ENCODE measurements at places on chromosomes 7 and 10.

DNA sequence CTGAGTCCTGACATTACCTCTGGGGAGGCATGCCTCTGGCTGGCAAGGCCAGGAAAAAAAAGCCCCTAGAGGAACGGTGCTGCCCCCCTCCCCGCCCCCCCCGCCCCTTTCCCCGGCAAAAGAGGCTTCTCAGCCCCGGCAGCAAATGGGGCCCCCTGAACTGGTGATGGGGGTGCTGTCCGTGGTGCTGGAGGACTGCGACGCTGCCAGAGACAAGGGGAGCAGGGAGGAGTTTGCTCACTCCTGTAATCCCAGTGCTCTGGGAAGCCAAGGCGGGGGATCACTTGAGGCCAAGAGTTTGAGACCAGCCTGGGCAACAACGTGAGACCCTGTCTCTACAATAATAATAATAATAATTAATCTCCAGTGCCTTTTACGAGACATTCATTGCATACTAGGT lies 23.7 kb downstream of the SRRM3 start:
- DNase-seq: no peak

DNA sequence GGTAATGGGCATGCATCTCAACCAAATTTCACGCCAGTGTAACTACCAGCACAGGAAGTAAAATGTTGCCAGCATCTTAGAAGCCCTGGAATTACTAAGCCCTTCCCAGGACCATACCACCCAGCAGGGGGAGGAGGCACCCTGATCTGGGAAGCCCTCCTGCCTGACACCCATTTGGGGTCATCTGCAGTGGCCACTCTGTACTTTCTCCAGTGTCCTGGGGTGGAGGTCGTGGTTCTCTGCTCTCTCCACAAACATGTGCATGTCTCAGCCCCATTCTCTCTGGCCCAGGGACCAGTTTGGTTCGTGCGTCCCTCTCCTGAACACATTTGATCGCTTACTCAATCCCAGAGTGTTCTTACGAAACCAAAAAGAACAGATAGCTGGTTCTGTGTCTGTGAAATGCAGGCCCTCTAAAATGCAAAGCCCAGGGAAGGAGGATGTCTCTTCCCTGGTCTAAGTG lies 9.4 kb upstream of the LRRC27 start:
- no peak for DNase-seq

DNA sequence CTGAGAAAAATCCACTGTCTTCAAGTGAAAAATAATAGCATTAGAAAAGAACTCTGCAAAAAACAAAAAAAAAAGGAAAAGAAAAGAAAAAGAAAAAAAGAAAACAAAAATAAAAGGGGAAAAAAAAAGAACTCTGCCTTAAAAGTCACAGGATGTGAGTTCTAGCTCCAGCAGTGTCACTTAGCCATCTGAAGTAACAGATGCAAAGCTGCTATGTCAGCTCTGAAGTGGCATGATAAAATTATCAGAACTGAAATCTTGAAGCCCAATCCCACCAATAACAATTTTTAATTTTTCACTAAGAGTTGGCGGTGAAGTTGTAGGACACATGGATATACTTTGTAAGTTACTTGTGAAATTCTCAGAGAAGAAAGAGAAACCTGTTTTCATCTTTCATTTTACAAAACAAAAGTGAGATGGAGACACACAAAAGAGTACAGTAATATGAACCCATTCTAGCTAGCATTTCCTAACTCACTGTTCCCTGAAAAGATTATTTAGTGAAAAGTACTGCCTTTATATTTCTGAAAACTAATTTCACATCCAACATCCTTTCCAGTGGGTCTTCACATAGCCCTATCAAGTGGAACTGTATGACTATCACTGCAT lies 103.5 kb downstream of the ELAPOR2 start:
- DNase-seq: no peak

- DNase-seq: no peak
These were observed 17.4 kb upstream of the GPR141 start for GRCh38 chr7:37666026-37666799.

- DNase-seq: no peak
These were observed 2.9 kb upstream of the MIOS start for GRCh38 chr7:7563813-7564212.

GRCh38 chr7:35646289-35647023 lies 48.5 kb downstream of the HERPUD2 start:
- DNase-seq: no peak

DNA sequence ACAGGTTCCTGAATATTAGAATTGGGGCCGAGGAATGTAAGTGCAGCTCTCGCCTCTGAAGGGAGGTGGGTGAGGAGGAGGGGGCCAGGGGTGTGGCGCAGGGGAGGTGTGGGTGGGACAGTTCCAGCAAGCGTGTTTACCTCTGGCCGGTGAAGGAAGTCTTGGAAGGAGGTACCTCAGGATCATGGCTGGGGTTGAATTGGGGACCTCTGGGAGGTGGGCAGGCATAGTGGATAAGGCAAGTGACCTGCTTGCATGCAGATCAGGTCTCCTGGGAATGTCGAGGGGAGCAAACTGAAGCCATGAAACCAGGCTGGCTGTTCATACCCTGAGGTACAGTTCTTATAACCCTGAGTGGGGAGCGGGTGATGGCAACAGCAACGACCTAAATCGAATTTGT lies 2.0 kb downstream of the ZNF775 start:
- DNase-seq: no peak

- DNase-seq: no peak
These were observed 486.1 kb downstream of the SEMA3D start for GRCh38 chr7:84700563-84701370.

- no peak for DNase-seq
These were observed 7.2 kb upstream of the SNX10 start for GRCh38 chr7:26284477-26284876.
